H1 (cell line): ENCODE measurements at places on chromosomes 7 and 10.

DNA sequence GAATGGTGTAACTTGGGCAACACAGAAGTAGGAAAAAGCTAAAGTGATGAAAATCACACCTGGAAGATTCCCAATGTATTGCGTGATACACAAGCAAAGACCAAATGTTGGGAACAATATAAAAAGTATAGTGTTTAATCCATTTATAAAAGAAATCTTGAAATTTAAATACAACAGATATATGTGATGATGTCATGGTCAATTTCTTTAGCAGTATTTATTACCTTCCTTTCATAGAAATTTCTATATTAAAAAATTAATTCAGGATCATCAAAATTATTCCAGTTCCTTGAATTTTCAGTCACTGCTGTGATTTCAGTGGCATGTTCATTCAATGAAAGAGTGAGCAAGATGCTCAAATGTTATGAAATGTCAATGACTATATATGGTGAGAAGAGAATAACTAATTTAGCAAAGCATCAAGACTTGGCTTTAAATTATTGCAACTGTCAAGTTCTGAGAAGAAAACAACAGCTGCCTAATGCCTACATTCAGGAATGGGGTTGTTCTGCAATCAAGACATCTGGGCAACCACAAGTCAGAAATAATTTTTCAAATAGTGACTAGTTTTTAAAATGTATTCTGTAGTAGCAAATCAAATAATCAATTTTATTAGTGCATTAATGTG is 308.8 kb downstream of the SEMA3D start:
- no peaks in the 10 kb centered on the region for H3K4me1 ChIP-seq
- H3K27ac ChIP-seq: no peak overlapping the region
- no peak overlapping the region for H3K4me3 ChIP-seq
- H3K27me3 ChIP-seq: no peaks in the 10 kb centered on the region
- H3K36me3 ChIP-seq: no peaks in the 10 kb centered on the region

DNA sequence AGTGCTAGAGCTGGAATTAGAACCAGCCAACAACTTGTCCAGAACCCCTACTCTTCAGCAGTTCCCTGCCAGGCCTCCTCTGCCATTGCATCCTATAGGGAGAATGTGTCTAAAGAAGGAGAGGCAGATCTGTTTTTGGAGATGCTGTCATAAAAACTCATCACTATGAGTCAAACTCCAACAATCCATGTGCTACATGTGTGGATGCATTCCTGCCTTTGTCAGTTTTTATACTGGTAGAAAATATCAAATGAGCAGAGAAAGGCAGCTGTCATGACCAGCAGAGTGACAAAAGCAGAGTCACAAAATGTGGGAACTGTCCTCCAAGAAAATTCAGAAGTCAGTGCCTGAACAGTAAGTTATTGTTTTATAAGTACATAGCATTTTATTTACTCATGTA is 93.0 kb downstream of the ABLIM1 start:
- no peak overlapping the region for H3K27ac ChIP-seq
- DNase-seq: no peak
- H3K36me3 ChIP-seq: no peaks in the 10 kb centered on the region
- no peaks in the 10 kb centered on the region for H3K4me1 ChIP-seq

DNA sequence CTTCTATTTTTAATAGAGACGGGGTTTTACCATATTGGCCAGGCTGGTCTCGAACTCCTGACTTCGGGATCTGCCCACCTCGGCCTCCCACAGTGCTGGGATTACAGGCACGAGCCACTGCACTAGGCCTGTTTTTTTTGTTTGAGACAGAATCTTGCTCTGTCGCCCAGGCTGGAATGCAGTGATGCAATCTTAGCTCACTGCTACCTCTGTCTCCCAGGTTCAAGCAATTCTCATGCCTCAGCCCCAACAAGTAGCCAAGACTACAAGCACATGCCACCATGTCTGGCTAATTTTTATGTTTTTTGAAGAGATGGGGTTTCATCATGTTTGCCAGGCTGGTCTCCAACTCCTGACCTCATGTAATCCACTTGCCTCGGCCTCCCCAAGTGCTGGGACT is 73.7 kb downstream of the TYW1B start:
- H3K4me3 ChIP-seq: no peak overlapping the region
- no peaks in the 10 kb centered on the region for H3K27me3 ChIP-seq
- no peak for DNase-seq
- no peaks in the 10 kb centered on the region for H3K36me3 ChIP-seq
- H3K27ac ChIP-seq: no peak overlapping the region
- H3K4me1 ChIP-seq: no peaks in the 10 kb centered on the region

GRCh38 chr7:132257253-132257652 is 319.0 kb downstream of the PLXNA4 start:
- no peak overlapping the region for H3K27ac ChIP-seq
- no peaks in the 10 kb centered on the region for H3K4me1 ChIP-seq
- no peaks in the 10 kb centered on the region for H3K27me3 ChIP-seq
- DNase-seq: no peak

DNA sequence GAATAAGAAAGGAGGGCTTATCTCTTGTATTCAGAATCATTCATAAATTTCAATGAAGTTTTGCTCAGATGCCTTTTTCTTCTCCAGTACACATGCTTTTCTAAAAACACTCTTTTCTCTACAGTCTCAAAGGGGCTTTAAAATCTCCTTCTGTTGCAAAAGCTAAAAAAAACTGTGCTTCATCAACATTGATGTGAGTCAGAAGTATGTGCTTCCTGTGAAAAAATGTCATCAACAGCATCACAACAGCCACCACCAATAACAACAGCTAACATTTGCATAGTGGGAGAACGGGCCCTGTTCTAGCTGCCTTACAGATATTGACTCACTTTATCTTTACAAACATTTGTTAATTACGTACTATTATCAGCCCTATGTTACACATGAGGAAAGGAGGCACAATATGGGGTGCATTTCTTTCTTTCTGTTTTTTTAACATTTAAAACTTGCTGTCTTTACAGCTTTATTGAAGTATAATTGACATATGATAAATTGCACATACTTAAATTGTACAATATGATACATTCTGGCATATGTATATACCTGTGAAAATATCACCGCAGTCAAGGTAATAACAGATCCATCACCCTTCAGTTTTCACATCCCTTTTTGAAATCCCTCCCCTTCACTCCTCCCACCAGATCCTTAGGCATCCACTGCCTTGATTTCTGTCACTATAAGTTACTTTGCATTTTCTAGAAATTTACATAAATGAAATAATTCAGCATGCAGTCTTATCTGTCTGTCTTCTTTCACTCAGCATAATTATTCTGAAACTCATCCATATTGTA is 1605.4 kb upstream of the LRRTM3 start:
- H3K4me1 ChIP-seq: no peaks in the 10 kb centered on the region
- H3K27ac ChIP-seq: no peak overlapping the region
- no peak overlapping the region for H3K4me3 ChIP-seq
- H3K27me3 ChIP-seq: no peaks in the 10 kb centered on the region
- no peak for DNase-seq

DNA sequence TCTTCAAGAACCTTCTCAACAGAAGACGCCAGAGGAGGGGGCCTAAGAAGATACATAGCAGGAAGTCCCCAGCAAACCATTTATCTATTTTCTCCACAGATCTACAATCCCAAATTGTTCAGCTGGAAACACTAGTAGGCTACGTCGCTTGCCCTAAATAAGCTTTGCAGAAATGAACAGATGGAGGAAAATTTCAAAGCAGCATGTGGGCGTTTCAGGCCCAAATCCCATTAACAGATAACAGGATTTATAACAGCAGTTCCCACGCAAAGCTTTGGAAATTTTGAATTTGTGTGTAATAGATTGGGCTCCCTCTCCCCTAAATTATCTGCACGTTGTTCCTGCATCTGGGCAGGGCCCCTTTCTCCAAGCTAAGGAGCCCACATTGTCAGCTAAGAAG is 60.6 kb upstream of the FRMD4A start:
- H3K4me1 ChIP-seq: no peaks in the 10 kb centered on the region
- DNase-seq: no peak
- no peak overlapping the region for H3K4me3 ChIP-seq
- H3K27me3 ChIP-seq: no peaks in the 10 kb centered on the region
